Upper lobe of right lung (tissue), 1 donor: ENCODE measurements at places on chromosomes 16 and 17. TPM values are rescaled to one million over a fixed set of nuclear protein-coding genes. Genes with fewer than 3 reads are reported as not detected.

The NKD1 gene
- 47.2 TPM for total RNA-seq

The KRTAP2-2 gene
- total RNA-seq: not detected

The HSD17B1 gene
- 1.4 TPM for total RNA-seq

GRCh38 chr17:49565948-49566491 lies 9.7 kb upstream of the NXPH3 start:
- DNase-seq: peak; percentile 90

DNA sequence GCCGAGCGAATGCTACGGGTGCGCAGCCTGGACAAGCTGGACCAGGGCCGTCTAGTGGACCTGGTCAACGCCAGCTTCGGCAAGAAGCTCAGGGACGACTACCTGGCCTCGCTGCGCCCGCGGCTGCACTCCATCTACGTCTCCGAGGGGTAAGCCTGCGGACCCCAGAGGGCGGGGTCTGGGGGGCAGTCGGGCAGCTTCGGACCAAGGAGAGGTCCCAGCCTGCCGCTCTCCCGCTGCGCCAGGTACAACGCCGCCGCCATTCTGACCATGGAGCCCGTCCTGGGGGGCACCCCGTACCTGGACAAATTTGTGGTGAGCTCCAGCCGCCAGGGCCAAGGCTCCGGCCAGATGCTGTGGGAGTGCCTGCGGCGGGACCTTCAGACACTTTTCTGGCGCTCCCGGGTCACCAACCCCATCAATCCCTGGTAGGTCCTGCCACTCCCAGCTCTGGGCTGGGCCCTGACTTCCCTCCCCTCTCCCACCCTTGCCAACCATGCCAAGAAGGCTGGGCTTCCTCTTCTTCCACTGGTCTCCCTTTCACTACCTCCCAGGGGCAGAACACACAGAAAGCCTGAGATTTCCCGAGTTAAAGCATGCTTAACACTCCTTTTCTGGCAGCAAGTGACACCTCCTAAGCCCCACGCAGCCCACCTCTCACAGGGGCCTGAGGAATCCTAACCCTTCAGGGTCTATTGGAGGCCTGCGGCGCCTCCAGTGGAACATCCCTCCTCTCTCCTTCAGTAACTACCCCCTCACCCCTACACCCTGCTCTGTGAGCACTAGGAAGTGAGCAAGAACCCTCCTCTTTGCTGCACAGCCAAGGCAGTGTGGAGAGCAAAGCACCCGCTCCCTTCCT lies 3.2 kb downstream of the NAGS start:
- no peak for DNase-seq

- no peak for DNase-seq
These were observed 20.2 kb downstream of the HIGD1B start for GRCh38 chr17:44867841-44868240.
